ENCODE measurements at places on chromosomes 13 and 19.

DNA sequence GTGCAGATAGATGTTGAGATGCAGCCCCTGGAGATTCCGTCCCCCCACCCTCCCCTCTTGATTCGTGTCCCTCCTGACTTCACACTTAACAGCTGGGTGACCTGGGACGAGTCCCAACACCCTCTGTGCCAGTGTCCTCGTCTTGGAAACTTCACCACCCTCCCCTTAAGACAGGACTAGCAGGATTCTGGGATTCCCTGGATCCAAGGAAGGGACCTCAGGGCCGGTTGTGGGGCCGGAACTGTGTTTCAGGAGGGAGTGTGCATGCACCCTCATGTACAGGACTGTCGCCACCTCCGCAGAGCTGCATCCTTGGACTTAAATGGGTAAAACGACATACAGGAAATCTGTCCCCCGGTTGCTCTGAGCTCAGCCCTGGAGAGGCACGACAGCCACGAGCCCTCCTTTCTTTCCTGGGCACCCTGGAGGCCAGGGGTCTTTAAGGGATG, 990 bp downstream of the MYO9B start:
- DNase-seq, result no peak

GRCh38 chr13:30577401-30577852, 40.3 kb upstream of the USPL1 start:
- peak; percentile 88 for DNase-seq

DNA sequence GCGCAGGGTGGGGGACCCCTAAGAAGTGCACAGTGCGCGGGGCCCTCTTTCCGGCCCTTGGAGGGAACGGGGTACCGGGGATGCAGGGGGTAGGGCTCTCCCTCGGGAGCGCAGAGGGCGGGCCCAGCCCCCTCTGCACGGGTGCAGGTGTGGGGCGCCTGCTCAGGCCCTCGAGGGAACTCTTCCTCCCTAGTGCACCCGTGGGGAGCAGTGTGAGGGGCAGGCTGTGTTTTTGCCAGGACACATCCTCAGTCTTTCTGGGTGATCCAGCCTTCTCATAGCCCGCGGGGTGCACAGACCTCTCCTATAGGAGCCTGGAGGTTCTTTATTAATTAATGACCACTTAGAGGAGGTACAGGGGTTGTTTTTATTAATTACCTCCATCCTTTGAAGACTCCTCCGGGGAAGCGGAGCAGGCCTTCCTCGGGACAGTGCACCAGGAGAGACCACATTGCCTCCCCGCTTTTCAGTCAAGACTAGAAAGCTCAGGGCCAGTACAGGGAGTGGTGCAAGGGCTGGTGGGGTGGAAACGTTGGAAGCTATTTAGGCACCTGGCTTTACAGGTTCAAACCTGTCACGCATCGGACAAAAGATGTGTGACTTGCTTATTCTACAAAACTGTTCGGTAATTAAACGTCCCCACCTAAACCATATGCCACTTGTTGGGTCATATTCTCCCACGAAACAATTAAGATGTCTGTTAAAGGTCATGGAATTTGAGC, 598 bp upstream of the GJB6 start:
- no peak for DNase-seq

GRCh38 chr13:102291587-102292218, 110.1 kb downstream of the FGF14 start:
- no peak for DNase-seq

- DNase-seq, result peak; percentile 41
These were observed 609 bp downstream of the EPS15L1 start for GRCh38 chr19:16470911-16471811.

- DNase-seq, result no peak
These were observed 459.1 kb downstream of the DCT start for GRCh38 chr13:94020426-94020825.

DNA sequence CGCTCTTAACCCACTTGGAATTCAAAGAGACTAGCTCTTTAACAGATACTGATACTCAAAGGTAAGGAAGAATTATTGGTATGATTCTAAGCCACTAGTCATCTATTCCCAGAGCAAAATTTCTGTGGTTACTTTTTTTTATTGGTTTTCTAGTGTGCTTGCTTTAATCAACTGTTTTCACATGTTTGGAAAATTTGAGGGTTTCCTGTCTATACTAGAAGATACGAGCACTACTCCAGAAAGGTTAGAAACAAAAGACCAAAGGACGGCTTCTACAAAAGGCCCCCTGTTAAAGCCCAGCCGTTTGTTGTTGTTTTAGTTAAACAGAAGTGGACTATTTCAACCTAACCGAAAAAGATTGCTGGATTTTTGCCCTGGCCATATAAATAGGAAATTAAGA, 18.5 kb upstream of the LPAR6 start:
- no peak for DNase-seq

- no peak for DNase-seq
These were observed 171.8 kb downstream of the GPC6 start for GRCh38 chr13:93398167-93399035.

- no peak for DNase-seq
These were observed 239.1 kb downstream of the KLF12 start for GRCh38 chr13:73894995-73895571.

DNA sequence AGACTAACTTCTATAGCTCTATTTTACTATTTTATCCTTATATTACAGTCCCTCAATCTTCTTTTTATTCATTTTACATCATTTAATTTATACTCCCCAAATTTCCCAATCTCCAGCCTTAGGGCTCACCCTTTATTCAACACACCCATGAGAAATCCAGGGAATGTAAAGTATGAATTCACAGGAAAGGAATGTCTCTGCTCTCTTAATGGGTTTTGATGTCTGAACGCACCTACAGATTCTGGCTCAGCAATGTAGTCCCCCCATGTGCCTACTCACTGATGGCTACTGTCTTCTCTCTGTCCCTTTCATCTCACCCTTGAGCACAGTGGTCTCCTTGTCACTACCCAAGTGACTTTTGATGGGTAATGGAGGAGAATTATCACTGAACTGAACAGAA, 32.8 kb downstream of the TNFSF13B start:
- DNase-seq, result no peak

DNA sequence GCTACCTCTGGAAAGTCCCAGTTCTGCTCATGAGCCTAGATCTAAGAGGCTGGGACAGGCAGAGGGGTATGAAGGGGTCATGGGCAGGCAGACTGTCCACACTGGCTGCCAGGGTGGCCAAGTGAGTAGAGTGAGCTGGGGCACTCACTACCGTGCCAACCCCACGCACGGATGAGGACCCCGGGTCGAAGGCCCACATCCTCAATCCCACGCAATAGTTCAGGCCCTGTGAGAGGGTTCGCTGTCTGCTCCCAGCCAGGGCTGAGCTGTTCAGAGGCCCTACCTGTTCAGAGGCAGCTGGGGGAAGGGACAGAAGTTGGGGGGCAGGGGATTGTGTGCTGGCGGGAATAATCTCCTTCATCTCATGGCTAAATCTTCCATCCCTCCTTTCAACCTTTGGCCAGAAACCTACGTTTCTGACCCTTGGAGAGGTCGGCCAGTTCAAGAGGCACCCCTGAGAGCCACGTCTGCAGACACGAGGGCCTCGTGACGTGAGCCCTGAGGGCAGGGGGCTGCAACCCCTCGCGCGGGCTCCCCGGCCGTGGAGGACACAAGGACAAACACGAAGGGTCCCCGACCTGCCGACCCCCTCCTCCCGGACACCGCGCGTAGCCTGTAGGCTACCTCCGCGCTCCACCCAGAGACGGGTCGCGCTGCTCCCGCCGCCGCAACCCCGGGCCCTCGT, 1.0 kb upstream of the RPS5 start:
- no peak for DNase-seq
